Urothelium cell line (cell line): ENCODE measurements at places on chromosomes 5 and 9.

GRCh38 chr5:3424946-3425345, 170.7 kb upstream of the IRX1 start:
- DNase-seq: no peak

GRCh38 chr9:72278959-72279358, 86.0 kb downstream of the ZFAND5 start:
- DNase-seq: no peak

GRCh38 chr9:132943651-132944293, 644 bp downstream of the TSC1 start:
- DNase-seq: peak; percentile 10

GRCh38 chr9:71587576-71588362, 180.5 kb downstream of the CEMIP2 start:
- peak; percentile 19 for DNase-seq

GRCh38 chr9:17330097-17330496, 195.3 kb downstream of the CNTLN start:
- DNase-seq: no peak

- no peak for DNase-seq
Measured at GRCh38 chr5:173907686-173908371, 19.7 kb downstream of the CPEB4 start.

DNA sequence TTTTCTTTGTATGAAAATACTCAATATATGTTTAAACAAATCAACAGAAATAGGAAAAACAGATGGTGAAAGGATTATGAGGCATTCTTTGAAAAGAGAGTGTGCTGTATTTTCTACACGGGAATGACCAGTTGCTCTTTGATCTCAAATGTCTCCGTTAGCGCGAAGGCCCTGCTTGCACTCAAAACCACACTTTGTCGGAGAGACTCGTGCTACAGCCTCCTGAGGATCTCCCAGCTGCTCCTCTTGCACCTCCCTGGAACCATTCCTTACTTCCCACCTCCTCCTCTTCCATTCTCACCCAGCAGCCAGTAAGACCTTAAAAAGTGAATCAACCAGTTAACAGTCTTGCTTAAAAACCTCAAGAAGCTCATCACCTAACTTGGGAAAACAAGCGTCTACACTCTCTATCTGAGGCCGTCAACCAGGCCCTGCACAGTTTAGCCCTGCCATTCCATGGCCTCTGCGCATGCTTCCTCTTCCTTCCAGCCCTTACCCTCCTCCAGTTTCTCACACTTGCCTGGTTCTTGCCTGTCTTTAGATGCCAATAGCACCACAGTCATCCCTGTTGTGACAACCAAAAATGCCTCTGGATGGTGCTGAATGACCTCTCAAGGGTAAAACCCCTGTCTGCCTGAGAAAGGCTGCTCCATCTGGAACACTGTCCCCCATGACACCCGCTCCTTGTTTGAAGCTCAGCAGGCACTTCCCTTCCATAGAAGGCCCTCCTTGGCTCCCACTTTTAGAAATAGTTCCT, 594.7 kb upstream of the WWC1 start:
- no peak for DNase-seq

DNA sequence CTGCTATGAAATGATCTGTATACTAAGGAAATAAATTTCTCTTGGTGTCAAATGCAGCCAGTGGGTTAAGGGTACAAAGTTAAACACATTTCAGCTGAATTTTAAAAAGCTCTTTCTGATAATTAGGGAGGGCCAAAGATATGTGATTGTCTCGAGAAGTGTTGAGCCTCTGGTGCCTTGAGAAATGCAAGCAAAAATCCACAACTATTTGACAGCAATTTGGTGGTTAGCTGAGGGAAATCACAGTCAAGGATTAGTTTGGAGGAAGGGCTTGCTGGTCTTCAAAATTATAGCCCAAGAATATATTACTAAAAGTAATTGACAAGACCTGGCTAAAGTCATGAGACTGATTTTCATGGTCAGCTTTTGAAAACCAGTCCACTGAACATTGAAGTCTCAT, 255.7 kb upstream of the PPP1R2B start:
- no peak for DNase-seq

GRCh38 chr9:134187110-134187531, 22.8 kb upstream of the RNU6ATAC start:
- DNase-seq: no peak

- DNase-seq: no peak
Measured at GRCh38 chr5:135546101-135546500, 10.3 kb upstream of the NEUROG1 start.

GRCh38 chr9:88993327-88993726, 2.1 kb downstream of the S1PR3 start:
- no peak for DNase-seq

DNA sequence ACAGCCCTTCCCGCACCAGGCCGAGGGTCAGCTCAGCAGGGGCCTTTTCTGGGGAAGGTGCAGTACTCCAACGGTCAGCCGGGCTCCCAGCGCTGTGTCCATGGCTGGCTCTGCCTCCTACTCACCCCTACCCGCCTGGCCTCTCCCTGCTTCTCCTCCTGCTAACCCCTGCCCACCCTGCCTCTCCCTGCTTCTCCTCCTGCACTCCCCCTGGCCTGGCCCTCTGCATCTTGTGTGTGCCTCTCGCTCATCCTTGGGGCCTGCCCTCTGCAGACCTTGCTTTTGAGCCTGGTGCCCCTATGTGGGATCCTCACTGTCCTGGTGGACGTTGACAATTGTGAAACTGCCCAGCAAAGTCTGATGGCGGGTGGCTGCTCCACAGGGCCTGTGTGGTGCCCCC, 274.6 kb upstream of the IRX2 start:
- DNase-seq: no peak

GRCh38 chr5:73781107-73781768, 155.2 kb downstream of the ARHGEF28 start:
- no peak for DNase-seq

- no peak for DNase-seq
Measured at GRCh38 chr5:112635276-112635675, 102.4 kb upstream of the APC start.

- no peak for DNase-seq
Measured at GRCh38 chr5:170275376-170275994, 22.1 kb downstream of the LCP2 start.

DNA sequence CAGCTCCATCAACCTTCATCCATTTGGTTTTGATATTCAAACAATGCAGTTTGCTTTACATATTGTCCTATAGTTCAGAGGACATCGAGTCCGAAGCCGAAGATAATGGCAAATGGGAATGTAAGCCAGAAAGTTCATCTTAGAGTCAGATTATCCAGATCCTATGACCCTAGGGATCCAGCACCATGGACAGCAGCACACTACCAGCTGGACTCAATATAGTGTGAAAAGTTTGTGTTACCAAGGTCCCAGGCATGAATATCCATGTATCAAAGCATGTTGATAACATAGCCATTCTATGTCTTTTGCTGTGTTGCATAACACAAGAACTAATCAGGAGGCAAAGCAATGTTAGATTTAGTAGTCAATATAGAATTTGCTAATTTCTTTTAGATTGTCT, 46.3 kb downstream of the FSTL4 start:
- DNase-seq: peak; percentile 44

DNA sequence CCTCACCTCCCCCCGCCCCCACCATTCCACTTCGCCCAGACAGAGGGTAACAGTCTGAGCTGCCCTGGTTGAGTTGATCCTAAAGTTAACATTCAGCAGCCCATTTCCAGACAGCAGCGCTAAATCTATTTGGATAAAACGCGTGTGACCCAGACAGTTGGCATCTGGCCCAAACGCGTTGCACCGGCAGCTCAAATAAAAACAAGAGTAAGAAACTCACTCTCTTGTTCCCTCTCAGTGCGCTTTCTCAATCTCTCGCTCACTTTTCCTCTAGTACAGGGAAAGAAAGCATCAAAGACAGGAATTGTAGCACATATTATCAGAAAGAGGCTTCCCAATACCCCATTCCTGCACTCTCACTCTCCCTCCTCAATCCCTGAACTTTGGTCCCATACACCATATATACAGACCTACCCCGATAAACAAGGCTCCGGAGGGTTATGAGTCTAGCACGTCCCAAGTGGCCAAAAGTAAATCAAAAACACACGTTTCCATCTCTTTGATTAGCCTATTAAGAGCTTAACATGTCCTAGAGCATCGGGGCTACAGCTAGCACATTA, 1.3 kb downstream of the ADAMTS6 start:
- DNase-seq: peak; percentile 37

DNA sequence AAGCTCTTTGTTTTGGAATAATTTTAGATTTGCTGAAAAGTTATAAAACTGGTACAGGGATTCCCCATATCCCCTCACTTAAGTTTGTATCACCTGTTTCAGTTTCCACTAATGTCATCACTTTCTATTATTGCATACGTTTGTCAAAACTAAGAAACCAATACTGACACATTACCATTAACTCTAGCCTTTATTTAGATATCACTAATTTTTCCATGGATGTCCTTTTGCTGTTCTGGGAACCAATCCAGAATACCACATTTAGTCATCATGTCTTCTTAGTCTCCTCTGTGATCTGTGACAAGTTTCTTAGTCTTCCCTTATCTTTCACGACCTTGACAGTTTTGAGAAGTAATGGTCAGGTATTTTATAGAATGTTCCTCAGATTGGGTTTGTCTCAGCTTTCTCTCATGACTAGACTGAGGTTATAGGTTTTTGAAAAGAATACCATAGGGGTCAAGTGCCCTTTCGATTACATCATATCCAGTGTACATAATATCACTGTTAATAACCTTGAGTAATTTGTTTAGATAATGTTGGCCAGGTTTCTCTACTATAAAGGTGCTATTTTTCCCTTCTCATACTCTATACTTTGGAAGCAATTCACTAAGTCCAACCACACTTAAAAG, 51.9 kb upstream of the NMUR2 start:
- DNase-seq: no peak

DNA sequence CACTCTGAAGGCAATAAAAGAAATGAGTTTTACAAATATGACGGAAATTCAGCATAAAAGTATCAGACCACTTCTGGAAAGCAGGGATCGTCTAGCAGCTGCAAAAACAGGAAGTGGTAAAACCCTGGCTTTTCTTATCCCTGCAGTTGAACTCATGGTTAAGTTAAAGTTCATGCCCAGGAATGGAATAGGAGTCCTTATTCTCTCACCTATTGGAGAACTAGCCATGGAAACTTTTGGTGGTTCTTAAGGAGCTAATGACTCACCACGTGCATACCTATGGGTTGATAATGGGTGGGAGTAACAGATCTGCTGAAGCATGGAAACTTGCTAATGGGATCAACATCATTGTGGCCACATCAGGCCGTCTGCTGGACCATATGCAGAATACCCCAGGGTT, 93.5 kb upstream of the RGMB start:
- no peak for DNase-seq

DNA sequence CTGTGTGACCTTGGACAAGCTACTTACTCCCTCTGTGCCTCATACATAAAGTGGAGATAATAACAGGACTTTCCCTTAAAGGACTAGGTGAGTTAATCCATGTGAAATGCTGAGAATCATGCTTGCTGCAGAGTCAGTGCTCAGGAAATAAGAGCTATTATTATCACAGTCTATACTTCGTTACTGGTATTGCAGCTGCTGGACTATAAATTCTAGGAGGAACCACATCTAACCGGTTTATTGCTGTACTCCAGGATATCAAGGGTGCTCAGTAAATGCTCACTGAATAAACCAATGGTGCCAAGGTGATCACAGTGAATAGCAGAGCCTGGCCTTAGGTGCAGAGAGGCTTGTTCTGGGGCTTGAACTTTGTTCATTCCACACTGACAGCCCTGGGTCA, 69.3 kb downstream of the HSPA4 start:
- DNase-seq: no peak

DNA sequence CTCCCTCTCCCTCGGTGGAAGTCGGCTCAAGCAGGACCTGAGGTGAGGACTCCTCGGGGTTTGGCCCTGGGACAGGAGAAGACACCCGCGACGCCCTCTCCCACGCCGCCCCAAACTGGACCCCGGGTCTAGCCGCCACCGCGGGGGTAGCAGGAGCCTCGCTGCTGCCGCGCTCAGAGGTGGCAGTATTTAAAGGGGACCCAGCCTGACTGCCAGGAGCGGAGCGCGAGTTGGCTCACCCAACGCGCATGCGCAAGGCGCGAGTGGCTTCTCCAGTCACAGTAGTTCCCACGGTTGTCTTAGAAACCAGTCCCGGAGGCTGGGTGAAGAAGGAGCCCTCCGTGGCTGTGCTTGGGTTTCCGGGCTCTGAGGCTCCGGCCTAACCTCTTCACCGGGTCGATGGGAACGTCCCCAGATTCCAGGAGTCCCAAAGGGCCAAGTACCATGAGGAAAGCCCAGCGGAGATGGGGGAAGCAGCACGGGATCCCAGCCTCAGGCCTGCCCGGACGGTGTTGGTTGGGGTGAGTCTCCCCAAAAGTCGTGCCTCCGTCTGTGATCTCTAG, 477.8 kb downstream of the SPATA31A7 start:
- DNase-seq: no peak

DNA sequence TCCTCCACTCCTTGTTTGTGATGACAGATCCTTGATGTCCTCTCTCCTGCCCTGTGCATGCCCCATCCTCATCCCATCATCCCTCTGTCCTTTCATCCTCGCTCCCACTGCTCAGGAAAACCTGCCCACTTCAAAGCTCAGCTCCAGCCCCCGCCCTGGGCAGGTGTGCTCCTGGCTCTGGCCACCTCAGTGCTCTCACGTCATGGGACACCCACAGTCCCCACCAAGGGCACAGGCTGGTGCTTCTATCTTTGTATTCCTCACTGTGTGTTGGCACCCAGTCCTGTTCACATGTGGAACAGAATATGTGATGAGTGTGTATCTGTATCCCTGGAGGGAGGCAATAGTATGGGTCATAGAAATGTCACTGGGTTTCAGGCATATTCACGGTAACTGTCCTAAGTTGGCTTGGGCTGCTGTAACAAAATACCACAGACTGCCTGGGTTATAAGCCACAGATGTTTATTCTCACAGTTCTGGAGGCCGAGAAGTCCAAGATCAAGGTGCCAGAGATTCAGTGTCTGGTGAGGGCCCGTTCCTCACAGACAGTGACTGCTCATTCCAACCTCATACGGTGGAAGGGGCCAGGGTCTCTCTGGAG, 13.5 kb downstream of the GFPT2 start:
- DNase-seq: no peak

- no peak for DNase-seq
Measured at GRCh38 chr9:95415158-95415557, 97.6 kb upstream of the FANCC start.

- DNase-seq: no peak
Measured at GRCh38 chr9:132975961-132976360, 2.5 kb upstream of the GFI1B start.

DNA sequence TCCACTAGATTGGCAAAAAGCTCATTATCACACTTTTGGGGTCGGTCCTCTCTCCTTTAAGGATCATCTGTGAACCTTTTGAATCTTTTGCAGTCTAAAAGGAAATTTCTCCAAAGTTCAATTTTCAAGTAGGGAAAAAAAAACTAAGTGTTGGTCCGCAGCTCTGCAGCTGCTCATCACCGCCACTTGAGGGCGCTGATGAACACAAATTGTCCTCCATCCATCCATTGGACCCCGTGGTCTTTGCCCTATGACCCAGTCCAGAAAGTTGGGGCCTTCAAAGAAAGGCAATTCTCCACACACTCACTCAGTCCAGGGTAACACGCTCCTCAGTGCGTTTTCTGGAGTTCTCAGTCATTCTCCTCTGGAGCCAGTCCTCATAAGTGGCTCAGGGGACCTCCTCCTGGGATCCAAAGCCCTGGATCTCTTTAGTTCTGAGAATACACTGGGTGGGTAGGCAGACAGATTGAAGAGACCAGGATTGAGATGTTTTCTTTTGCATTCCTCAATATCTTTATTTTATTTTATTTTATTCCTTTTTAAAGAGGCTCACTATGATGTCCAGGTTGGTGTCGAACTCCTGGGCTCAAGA, 63.6 kb upstream of the SLC28A3 start:
- peak; percentile 38 for DNase-seq
